ENCODE measurements at places on chromosomes 12 and 14.

DNA sequence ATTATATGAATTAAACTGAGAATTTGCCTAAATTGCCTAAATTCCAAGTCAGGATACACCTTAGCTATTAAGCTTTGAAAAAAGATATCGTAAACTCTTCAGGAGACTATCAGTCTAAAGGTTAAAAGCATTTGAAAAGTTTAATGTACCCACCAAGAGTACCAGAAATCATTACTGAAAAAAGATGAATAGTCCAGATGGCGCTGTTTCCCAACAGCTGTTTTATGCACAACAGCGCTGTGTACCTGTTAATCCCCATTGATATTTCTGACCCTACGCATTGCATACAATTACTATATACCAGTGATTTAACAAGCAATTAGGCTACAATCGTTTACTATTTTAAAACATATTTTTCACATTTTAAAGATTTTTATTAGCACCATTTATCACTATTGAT lies 185.0 kb downstream of the PLCZ1 start:
- no peak for DNase-seq

DNA sequence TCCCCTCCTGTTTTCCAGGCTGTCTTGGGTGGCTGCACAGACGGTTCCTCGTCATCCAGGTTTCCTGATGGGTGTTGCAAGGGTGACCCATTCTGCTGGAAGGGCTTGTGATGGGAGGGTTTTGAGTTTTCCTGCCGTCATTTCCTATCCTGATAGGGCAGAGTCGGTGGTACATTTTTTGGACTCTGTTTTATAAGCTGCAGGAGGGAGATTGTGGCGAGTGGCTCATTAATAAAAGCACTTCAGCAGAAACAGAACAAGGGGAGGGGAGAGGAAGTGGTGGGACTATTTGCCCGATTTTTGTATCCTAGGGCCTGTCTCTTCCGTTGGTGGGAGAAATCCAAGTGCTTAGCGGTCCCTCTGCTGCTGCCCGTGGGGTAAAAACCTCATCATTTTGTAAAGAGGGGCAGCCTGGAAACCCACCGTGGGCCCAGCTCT lies 40.0 kb downstream of the TSPAN9 start:
- DNase-seq, result no peak

DNA sequence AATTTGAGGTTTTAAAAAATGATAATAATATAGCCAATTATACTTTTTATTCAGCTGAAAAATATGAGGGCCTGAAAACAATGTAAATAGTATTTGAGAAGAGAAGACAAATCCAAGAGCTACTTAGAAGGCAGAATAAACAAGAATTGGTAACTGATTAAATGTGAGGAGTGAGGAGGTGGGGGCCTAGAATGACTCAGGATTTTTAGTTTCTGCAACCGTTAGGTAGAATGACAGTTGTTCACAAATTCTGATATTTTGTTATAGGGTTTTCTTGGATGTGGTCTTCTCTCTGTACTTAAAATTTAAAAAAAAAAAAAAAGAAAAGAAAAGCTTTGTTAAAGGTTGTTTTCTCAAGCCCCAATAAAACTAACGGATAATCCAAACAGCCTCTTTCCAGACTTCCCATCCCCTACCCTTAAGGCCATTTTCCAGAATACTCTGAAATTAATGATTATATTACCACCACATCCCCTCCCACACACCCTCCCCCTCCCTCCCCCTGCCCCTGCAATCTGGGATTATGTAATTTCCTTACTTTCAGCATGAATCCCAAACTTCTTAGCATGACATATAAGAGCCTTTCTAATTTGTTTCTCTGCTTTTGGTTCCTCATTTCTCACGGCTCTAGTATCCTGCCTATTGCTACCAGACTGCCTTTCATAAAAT lies 50.4 kb downstream of the LRP6 start:
- DNase-seq, result no peak

GRCh38 chr12:20646239-20646827 lies 48.8 kb upstream of the SLCO1C1 start:
- no peak for DNase-seq

DNA sequence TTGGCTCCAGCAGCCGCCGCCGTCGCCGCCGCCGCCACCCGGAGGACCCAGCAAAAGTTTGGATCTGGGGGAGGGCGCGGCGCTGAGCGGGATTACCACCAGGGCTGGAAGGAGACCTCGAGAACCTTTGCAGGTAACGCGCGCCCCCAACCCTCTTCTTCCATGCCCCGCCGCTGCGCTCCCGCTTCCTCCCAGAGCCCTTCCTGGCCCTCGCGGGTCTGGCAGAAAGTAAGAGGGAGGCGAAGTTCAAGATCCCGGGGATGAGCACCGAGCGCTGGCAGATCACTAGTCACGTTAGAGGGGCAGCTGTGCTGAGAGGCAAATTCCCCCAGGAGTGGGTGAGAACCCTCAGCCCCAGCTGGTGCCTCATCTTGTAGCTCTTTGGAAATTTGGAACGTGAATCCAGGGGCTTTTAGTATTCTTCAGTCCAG lies 3.9 kb downstream of the FLRT2 start:
- no peak for DNase-seq

DNA sequence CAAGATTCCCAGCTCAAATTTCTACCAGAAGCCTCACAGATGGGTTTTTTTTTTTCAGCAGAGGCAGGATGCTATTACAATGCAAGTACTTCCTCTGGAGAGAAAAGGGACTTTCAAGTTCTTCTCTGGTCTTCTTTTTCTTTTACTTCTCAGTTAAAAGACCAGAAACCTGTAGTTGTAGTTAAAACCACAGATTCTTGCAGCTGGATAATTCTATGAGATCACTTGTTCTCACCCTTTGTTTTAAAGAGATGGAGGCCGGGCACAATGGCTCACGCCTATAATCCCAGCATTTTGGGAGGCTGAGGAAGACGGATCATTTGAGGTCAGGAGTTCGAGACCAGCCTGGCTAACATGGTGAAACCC lies 47.6 kb upstream of the OVCH1 start:
- DNase-seq, result no peak

GRCh38 chr14:68386950-68387779 lies 405.7 kb downstream of the ZFP36L1 start:
- no peak for DNase-seq

- no peak for DNase-seq
Measured at GRCh38 chr12:47268501-47269454, 189.0 kb upstream of the AMIGO2 start.

DNA sequence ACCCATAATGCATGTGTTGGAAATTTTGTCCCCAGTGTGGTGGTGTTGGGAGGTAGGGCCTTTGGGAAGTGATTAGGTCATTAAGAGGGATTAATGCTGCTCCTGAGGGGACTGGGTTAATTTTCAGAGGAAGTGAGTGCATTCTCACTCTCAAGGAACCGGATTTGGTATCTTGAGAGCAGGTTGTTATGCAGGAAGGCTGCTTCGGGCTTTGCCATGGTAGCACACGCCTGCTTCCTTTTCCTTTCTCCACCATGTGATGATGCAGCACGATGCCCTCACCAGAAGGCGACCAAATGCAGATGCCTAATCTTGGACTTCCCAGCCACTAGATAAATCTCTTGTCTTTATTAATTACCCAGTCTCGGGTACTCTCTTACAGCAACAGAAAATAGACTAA lies 257.1 kb downstream of the SSPN start:
- DNase-seq, result no peak

- no peak for DNase-seq
Measured at GRCh38 chr14:69683971-69684370, 72.6 kb downstream of the SUSD6 start.

DNA sequence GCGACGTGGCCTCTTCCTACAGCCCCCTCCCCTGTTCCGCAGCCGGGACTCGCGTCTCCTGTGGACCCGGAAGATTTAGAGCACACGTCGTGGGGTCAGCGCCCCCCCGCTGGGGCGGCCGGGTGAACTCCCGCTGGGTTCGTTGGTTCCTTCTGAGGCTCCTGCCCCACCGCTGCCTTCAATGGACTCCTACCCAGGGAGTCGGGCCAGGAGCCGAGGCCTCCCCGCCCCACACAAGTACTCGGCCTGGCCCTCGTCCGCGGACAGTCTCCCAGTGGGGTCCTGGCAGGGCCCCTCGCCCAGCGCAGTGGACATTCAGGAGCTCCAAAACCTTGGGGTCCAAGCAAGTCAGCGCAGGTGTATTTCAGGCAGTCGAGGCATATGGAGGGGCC lies 1.2 kb downstream of the MMP17 start:
- no peak for DNase-seq

- DNase-seq, result no peak
Measured at GRCh38 chr12:4603421-4603820, 41.4 kb downstream of the DYRK4 start.

GRCh38 chr12:116406529-116406928 lies 129.0 kb upstream of the MED13L start:
- DNase-seq, result no peak
